ENCODE measurements at places on chromosomes 6 and 20.

GRCh38 chr6:31356216-31356945, 598 bp downstream of the HLA-B start:
- DNase-seq, result no peak

- peak; percentile 57 for DNase-seq
These were observed 191.9 kb downstream of the CD83 start for GRCh38 chr6:14309516-14309915.

- DNase-seq, result no peak
These were observed 4.8 kb downstream of the DYNLT2 start for GRCh38 chr6:169746556-169746955.

DNA sequence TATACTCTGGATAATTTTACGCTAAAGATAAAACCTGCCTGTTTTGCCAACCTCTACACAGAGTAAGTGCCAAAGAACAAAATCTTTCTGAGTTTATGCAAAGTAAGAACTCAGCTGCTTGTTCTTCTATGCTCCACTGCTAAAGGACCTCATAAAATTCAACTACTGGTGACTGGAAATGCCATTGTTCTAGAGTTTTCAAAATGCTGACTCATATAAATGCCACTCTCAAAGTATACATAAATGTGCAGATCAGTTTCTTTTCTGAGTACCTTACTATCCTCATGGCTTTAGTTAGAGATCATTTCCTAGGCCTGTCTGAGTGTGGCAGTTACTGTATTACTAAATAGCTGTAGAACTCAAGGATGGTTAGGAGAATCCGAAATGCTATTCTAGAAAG, 45.6 kb downstream of the LYRM4 start:
- no peak for DNase-seq

- DNase-seq, result no peak
These were observed 3.3 kb downstream of the ATP5F1E start for GRCh38 chr20:59028812-59029211.

DNA sequence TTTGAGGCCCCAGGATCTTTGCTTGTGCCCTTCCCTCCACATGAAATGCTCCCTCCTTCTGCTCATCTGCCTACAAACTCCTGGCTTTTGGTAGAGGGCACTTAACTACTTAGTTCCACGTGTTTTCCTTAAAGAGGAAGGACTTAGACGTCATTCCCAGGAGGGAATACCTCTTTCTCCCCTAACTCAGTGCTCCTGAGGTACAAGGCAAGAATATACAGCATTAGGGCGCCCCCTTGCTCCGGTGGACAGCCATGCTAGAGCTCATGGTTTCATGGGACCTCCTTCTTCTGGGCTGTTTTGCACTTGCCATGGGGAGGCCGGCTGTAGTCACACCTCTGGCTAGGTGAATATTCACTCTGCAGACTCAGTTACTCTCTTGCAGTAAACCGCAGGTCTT, 93.8 kb upstream of the LY86 start:
- DNase-seq, result peak; percentile 4

DNA sequence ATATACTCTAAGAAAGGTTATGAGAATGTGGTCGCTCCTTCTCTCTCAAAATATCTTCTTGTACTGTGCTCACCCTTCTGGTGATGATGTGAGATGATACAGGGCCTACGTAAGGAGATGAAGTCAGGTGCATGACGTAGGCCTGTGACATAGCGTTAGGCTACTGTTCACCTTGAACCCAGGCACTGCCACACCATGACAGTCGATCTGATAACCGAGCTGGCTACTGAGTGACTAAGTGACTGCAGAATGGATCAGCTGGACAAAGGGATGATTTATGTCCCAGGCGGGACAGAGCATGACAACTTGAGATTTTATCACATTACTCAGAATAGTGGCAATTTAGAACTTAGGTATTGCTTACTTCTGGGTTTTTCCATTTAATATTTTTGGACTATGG, 11.2 kb downstream of the SLC24A3 start:
- DNase-seq, result no peak

GRCh38 chr6:167351656-167352345, 26.9 kb downstream of the TTLL2 start:
- no peak for DNase-seq

- peak; percentile 40 for DNase-seq
These were observed 544.6 kb upstream of the BTBD3 start for GRCh38 chr20:11372876-11373790.

DNA sequence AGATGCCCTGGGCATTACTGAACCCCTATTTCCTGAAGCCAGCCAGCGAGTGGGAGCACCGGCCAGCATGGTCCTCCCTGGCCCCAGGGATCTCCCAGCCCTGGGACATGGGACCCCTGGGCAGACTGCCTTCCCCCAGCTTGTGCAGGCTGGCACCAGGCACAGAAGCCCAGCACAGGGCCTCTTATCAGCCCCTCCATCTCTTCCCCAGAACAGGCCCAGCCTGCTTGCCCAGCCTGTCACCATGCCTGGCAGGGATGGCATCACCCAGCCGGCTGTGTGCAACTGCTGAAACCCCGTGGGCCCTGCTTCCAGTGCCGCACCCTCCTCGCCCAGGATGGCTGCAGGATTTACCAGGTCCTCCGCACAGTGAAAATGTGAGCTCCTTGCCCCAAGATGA, 6.1 kb upstream of the OSBPL2 start:
- no peak for DNase-seq

DNA sequence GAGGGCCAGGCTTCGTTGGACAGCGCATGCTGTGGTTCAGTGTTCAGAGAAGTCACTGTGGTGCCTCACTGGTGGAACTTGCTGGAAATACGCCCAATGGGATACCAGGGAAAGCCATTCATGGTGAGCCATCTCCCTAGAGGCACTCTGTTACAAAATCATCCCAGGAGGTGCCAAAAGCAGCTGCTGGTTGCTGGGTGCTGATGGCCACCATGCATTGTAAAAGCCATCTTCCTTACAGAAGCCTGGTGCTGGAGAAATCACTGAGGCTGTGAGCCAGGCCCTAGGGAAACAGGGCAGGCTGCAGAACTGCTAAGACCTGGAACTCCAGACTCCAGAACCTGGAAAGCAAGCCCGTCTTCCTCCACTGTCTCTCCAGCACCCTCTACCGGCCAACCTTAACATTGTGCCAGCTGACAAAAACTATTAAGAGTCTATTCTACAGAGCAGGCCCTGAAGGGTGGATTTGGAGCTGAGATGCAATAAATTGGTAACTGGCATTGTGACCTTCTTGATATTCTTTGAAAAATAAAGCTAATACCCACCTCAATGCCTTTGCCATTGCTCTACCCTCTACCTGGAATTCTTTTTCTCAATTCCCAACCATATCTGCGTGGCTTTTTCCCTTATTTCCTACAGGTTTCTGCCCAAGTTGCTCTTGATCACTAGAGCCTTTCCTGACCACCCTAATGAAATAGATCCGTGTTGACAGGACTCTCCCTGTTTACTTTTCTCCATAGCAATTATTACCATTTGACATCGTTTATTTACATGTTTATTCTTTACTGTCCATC, 18.5 kb downstream of the SNRPB start:
- peak; percentile 73 for DNase-seq

GRCh38 chr20:37228082-37228481, 33.5 kb downstream of the GHRH start:
- no peak for DNase-seq

- DNase-seq, result peak; percentile 16
These were observed 117.9 kb upstream of the THBS2 start for GRCh38 chr6:169371344-169372127.

DNA sequence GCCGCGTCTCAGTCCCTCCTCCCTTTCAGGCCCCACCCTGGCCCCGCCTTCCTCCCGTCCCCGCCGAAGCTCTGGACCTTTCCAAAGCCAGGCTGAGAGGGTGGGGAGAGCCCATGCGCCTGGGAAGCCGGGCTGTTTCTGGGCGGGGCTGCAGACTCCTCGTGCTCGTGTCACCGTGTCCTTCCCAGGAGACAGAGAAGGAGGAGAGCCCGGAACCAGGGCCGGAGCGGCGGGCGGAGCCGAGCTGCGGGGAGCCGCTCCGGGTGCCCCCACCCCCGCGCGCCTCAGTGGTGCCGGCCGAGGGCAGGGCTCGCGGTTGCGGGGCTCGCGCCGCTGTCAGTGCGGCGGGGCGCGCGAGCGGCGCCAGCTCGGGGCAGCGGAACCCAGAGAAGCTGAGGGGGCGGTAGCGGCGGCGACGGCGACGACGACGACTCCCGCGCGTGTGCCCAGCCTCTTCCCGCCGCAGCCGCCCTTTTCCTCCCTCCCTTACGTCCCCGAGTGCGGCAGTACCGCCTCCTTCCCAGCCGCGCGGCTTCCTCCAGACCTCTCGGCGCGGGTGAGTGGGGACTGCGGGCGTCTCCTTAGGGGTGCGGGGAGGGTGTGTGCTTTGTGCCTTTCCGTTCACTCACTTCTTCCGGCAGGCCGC, at the start of gene RALY:
Gene RALY (plus strand): TSS at position 336 of the 646 bp plus-strand sequence. CDS start 78,164 bp downstream, outside the sequence.
- DNase-seq, result no peak

- DNase-seq, result no peak
These were observed 42.9 kb upstream of the DACT2 start for GRCh38 chr6:168362276-168362990.

DNA sequence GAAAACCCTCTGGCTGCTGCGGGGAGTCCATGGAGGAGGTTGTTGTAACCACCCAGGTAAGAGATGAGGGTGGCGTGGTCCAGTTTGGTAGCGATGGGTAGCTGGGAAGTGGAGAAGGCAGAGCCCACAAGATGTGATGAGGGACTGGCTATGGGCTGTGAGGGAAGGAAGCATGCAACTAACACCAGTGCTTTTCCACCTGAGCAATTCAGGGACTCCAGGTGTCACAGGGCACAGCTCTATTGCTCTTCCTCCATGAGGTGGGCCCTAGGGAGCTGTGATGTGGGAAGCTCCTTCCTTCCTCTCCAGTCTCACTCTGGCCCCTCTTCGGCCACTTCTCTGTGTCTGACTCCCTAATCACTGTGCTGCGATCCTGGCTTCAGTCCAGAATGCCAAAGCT, 32.4 kb upstream of the TGM6 start:
- DNase-seq, result no peak

DNA sequence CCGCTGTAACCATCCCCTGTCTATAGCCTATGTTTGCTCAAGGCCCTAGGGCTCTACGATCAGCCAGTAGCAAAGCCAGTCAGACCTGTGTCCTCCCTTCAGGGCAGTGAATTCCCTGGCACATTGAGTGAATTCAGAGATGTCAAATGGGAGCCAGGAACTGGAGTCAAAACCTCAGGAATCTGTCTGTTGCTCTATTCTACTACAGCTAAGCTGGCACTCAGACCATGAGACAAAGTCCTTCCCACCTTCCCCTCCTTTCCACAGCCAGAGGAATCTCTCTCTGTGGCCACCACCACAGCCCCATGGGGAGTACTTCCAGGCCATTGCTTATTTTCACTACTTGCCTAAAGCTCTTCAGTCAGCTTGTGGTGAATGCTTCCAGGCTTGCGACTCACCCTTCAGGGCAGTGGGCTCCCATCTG, 82.0 kb downstream of the PKIB start:
- DNase-seq, result no peak

DNA sequence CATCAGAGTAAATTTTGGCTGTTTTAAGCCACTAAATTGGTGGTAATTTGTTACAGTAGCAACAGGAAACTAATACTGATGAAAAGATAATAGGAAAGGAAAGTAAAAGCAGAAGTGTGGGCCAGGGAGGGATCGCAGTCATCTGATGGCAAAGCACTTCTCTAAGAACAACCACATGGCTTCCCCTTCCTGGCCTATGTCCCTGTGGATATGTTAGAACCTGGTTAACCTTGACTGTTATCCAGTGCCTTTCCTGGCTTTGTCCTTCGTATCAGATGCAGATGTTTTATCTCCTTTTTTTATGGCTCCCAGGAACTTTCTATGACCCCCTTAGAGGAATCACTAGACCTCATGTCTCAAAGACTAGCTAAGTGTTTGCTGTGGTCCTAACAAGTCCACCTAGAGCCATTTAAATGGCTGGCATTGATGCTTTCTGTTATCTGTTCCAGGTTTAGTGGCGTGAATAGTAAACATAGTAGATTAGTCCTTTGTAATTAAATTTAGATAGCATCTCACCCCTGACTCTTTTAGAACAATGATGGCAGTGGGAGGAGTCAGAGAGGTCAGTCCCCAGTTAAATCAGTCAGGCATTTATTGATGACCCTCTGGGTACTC, 79.2 kb upstream of the PHACTR2 start:
- no peak for DNase-seq

DNA sequence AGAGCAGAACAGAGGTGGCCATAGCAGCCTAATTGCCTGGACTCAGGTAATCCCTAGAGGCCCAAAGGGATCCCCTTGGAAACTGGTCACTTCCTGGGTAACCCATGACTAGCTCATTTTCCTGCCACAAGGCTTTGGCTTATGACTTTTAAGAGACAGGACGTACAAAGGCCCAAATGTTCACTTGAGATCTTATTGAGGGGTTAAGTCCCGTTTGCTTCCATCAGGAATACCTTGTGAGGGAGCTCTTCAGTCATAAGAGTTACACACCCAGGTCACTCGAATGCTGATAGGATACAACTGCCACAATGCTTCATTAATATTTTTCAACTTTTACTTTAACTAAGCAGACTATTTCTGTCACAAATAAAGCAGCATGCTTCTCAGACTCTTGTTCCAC, 51.7 kb downstream of the TMEM170B start:
- DNase-seq, result no peak
